Left ventricle myocardium inferior (tissue), 1 donor: ENCODE measurements at places on chromosomes 4 and X. TPM values are rescaled to one million over a fixed set of nuclear protein-coding genes. Genes with fewer than 3 reads are reported as not detected.
A peak's percentile ranks its signal among the peaks of the same experiment; 100 is the strongest.

- DNase-seq: peak; percentile 26
Observed at GRCh38 chr4:88522702-88523324, 763 bp downstream of the PYURF start.

- no peak for DNase-seq
Observed at GRCh38 chr4:131159261-131159660, 1989.8 kb upstream of the PCDH10 start.

GRCh38 chr4:68466185-68466584 lies 18.9 kb downstream of the TMPRSS11E start:
- no peak for DNase-seq

EDA2R gene
- total RNA-seq: 1.7 TPM

DNA sequence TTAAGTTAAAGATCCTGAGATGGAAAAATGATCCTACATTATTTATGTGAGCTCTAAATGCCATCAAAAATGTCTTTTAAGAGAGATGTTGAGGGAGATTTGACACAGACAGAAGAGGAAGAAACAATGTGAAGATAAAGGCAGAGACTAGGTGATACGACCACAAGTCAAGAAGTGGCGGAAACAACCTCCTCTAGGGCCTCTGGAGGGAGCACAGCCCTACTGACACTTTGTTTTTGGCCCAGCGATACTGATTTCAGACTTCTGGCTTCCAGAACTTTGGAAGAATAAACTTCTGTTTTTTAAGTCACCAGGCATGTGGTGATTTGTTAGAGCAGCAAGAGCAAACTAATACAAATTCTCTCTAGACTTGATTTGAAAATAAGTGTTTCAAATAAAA lies 1216.1 kb downstream of the FSTL5 start:
- no peak for DNase-seq

TAF7L gene
- 0.08 TPM for total RNA-seq

PTPN13 gene
- 3.8 TPM for total RNA-seq

GRCh38 chr4:163966612-163967011 lies 472.1 kb downstream of the TMA16 start:
- no peak for DNase-seq
